CD4-positive, alpha-beta T cell treated with Interleukin-2 at 100 ng/mL for 4 hours (primary cell): ENCODE measurements at places on chromosomes 11 and 22.

DNA sequence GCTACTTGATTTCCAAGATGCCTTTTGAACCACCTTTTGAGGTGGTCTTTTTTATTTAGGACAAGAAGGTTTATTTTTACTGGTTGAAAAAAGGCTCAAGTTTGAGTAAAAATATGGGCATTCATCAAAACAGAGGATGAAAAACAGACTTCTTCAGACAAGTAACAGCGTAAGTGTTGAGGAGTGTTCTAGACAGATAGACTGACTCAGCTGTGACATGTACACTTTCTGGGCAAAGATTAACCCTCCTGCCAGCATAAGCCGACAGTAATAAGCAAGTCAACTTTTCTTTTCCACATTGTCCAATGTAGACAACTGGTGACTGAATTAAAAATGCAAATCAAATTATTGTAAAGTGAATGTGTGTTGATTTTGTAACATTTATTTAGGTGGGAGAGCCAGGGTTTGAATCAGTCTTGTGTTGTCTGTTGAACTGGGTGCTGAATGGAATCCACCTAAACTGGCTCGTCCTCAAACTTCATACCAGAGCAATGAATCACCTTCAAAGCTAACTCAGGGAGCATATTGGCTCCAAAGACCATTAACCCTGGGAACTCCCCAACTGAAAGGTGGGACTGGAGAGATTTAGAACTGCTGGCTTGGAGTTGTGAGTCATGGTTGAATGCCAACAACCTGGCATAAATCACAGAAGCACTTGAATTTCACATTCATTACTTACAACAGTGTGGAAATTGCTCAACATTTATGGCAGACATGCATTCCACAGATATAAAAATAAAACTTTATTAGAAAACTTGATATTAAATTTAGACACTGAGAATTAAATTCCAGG lies 377.0 kb downstream of the ETS1 start:
- DNase-seq: no peak

- no peak for DNase-seq
These were observed 29.1 kb downstream of the DRD2 start for GRCh38 chr11:113446112-113446511.

- peak; percentile 86 for DNase-seq
These were observed at the start of gene ENDOD1 for GRCh38 chr11:95089620-95090542. ENDOD1 (plus strand) TSS chr11:95089846; CDS start chr11:95089928, 82 bp downstream.

DNA sequence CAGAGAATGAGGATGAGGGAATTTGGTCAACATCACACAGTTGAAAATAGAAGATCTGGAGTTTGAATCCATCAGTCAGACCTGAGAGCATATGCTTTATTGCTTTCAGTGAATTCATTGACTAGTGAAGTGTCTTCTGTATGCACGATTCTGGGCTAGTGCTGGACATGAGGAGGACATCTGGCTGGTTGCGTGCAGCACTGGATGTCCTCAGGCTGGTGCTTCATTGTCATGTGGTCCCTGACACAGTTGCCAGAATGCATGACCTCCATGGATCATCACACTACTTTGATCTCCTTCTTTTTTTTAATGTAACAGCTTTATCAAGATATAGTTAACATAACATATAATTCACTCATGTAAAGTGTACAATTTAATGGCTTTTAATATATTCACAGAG lies 44.5 kb upstream of the MMP7 start:
- no peak for DNase-seq

- DNase-seq: no peak
These were observed 262.1 kb downstream of the DDX10 start for GRCh38 chr11:108926841-108927577.

GRCh38 chr11:77175021-77175842 lies 47.2 kb downstream of the MYO7A start:
- DNase-seq: no peak

DNA sequence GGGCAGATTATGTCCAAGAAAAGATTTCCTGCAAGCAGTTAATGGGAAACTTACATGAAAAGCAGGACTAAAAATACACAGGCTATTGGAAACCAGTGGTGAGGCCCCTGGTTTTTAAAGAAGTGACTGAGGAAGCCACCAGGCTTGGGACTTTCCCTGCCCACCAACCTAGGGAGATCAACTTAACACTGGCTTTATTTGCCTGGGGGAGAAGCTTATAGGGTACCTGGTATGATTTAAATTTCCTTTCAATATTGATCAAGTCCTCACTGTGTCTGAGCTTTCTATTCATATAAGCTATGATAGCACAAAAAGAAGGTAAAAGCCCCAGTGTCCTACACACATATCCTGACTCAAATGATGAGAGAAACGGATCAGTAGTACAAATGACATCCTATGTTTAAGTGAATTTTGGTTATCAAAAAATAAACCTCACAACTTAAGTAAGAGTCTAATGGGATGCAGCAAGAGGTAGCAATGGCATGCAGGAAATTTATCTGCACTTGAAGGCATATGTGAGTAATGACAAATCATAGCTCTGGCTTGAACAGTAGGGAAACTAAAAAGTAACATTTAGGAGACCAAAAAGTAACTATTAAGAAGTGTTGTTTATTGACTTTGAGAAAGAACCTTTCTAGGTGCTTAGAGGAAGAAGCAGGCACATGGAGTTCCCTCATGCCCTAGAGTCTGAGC lies 85.3 kb downstream of the GAB2 start:
- DNase-seq: no peak

- DNase-seq: no peak
These were observed 2.1 kb upstream of the MADD start for GRCh38 chr11:47267876-47268275.
